ENCODE measurements at places on chromosomes 6 and 20.

DNA sequence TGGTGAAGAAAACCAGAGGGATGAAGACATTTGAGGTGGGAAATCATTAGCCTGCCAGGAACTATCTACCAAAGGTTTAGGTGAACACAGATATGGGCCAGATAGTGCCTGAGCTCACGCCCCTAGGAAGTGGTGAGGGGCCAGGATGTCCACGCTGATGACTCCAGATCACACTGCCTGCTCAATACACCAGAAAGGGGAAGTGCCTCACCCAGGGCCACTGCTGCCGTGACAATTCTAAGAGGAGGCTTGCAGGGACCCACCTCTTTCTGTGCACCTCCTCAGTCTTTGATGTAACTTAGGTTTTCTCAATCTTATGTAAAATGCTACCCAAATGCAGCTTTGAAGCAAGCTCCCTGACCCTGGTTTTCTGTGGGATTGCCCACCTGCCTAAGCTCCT lies 5.4 kb upstream of the RAB44 start:
- no peak overlapping the region for H3K4me3 ChIP-seq
- H3K4me1 ChIP-seq: no peaks in the 10 kb centered on the region
- peaks cover 1% of the 10 kb centered on the region for H3K36me3 ChIP-seq
- H3K27me3 ChIP-seq: no peaks in the 10 kb centered on the region
- H3K27ac ChIP-seq: no peak overlapping the region

DNA sequence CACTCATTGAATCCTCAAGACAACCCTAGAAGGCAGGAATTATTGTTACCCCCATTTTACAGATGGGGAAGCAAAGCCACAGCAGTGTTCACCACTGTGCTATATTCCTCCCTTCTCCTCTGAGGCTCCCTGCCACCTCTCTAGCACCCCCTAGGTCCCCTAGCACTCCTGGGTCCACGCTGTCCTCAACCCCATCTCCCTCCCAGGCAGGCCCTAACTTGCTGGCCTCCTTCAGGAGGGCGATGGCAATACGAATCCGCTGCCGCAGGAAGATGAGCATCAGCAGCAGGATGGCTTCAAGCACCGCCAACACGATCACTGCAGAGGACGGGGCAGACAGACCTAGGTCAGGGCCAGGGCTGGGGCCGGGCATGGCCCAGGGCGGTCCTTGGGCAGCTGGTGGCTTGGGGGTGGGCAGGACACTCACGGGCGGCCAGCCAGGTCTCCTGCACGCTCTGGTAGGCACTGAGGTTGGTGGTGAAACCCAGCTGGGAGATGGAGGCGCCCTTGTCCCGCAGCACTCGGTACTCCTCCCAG lies 7.8 kb upstream of the NEU1 start:
- no peak overlapping the region for H3K4me3 ChIP-seq
- peaks cover 5% of the 10 kb centered on the region for H3K4me1 ChIP-seq
- no peaks in the 10 kb centered on the region for H3K36me3 ChIP-seq
- H3K27me3 ChIP-seq: no peaks in the 10 kb centered on the region
- no peak for DNase-seq

DNA sequence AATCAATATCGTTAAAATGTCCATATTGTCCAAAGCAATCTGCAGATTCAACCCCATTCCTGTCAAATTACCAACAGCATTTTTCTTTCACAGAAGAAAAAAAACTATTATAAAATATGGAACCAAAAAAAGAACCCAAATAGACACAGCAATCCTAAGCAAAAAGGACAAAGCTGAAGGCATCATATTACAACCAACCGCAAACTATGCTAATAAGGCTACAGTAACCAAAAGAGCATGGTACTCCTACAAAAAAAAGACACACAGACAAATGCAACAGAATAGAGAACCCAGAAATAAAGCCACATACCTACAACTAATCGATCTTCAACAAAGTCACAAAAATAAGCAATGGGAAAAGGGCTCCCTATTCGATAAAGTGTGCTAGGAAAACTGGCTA lies 49.2 kb downstream of the RNGTT start:
- H3K4me3 ChIP-seq: no peak overlapping the region
- DNase-seq: no peak
- no peak overlapping the region for H3K27ac ChIP-seq
- peaks cover 36% of the 10 kb centered on the region for H3K4me1 ChIP-seq
- no peaks in the 10 kb centered on the region for H3K27me3 ChIP-seq
- no peaks in the 10 kb centered on the region for H3K36me3 ChIP-seq

- H3K36me3 ChIP-seq: peaks cover 10% of the 10 kb centered on the region
- DNase-seq: no peak
- H3K27ac ChIP-seq: no peak overlapping the region
- H3K27me3 ChIP-seq: no peaks in the 10 kb centered on the region
- H3K4me3 ChIP-seq: no peak overlapping the region
Observed at GRCh38 chr6:148984531-148985056, 237.8 kb downstream of the UST start.

DNA sequence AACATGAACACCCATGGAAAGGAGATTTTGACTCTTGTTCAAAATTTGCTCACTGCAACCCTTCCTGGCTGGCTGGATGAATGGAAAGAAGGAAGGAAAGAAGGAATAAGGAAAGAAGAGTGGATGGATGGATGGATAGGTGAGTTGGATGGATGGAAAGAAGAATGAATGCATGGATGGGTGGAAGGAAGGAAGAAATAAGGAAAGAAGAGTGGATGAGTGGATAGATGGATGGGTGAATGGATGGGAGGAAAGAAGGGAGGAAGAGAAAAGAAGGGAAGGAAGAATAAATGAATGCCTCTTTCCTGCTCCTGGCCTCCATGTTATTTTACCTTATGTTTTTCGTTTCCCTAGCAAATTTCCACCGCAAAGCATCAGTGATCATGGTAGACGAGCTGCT lies 74.2 kb upstream of the RIN2 start:
- DNase-seq: no peak
- H3K27me3 ChIP-seq: peaks cover 41% of the 10 kb centered on the region

GRCh38 chr20:1671891-1672669 lies 14.5 kb upstream of the SIRPG start:
- no peak for DNase-seq
- H3K36me3 ChIP-seq: no peaks in the 10 kb centered on the region
- no peak overlapping the region for H3K27ac ChIP-seq
- H3K4me3 ChIP-seq: no peak overlapping the region

DNA sequence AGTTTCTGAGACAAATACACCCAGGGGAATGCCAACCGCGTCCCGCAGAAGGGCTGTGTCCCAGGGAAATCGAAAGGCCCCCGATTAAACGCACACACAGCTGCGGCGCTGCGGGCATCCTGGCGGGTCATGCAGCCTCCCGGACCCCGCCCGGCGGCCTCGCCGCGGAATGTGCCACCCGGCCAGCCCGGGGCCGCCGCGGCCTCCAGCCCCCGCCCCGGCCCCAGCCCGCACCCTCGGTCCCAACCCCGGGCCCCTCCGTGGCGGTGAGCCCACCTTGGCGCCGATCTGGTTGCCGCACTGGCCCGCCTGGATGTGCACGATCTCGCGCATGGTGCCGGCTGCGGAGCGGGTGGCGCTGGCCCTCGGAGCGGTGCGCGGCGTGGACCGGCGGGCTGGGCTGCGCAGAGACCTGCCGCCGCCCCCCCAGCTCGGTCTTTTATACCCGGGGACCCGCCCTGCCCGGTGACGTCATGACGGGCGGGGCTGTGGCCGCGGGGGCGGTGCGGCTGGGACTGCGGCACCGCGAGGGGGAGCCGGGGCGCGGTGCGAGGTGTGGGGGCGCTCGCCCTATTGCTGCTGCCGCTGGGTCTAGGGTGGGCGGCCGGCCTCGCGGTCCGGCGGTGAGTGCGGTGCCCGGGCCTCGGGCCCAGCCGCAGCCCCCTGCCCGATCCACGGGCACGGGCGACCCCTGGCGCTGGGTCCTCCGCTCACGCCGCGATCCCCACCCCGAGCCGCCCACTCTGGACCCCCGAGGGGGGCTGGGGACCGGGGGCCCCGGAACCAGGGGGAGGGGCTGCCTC lies at the start of gene TUBB2A:
Gene TUBB2A (minus strand): TSS at position 414 of the 803 bp plus-strand sequence. CDS start 81 bp downstream, at position 333.
- peak within 1 kb of the TSS; percentile 94 for H3K4me3 ChIP-seq
- peaks cover 35% of the 10 kb centered on the region for H3K4me1 ChIP-seq
- H3K27ac ChIP-seq: peak within 1 kb of the TSS; percentile 90
- peaks cover 20% of the 10 kb centered on the region for H3K36me3 ChIP-seq

DNA sequence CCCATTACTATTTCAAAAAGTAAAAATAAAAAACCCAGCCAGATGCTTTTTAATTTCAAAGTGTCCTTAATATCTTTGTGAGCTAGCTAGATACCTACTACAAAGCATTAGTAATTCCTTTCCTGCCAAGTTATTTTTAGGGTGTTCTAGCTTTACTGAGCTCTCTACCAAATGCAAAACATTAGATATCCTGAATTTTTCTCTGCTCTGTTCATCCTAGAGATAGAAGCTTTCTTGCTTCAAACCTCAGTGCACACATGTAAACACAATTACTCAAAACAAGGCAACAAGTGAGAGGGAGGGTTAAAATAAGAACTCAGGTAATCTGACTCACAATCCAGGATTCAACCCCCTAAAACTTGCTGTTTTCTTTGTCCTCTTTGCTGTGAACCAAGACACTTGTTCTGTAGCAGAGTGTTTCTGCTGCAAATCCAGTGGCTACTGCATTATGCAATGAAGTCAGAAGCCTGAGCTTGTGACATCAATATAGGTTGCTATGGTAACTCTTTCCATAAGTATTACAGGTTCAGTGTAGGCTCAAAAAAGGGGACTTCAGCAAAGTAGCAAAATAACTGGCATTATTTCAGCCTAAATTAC lies 72.6 kb upstream of the STXBP5 start:
- no peaks in the 10 kb centered on the region for H3K4me1 ChIP-seq
- no peaks in the 10 kb centered on the region for H3K27me3 ChIP-seq
- peaks cover 3% of the 10 kb centered on the region for H3K36me3 ChIP-seq
- no peak overlapping the region for H3K4me3 ChIP-seq

DNA sequence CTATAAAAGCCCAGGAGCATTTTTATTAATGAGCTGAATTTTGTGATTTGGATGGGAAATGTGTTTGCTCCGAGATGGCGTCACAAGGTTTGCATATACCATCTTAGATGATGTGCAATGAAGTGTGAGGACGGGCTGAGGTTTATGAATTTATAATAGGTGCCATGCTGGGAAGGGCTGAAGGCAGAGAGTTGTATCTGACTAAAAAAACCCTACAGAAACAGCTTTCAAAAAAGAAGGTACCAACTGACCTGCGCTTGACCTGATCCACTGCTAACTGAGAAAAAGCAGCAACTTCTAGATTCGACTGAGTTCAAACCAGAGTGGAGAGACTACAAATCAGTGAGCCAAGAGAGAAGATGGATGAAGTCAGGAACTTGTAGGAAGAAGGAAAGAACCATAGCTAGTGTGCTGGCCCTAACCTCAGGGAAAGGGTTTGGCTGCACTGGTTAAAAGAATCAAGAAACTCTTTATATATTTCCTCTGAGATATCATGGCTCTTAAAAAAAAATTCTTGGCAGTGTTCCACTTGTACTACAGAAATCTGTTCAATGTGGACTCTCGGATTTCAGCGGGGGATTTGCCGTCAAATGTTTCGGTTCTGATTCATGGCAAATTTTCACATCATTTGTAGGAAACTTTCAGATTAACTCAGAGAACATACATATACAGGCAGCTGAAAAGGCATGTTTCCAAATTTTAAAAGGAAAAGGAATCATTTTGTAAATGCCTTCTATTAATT lies 56.5 kb upstream of the HDGFL1 start:
- no peak overlapping the region for H3K27ac ChIP-seq
- H3K4me1 ChIP-seq: peaks cover 3% of the 10 kb centered on the region
- no peaks in the 10 kb centered on the region for H3K27me3 ChIP-seq
- DNase-seq: no peak
- H3K4me3 ChIP-seq: no peak overlapping the region
- H3K36me3 ChIP-seq: no peaks in the 10 kb centered on the region

DNA sequence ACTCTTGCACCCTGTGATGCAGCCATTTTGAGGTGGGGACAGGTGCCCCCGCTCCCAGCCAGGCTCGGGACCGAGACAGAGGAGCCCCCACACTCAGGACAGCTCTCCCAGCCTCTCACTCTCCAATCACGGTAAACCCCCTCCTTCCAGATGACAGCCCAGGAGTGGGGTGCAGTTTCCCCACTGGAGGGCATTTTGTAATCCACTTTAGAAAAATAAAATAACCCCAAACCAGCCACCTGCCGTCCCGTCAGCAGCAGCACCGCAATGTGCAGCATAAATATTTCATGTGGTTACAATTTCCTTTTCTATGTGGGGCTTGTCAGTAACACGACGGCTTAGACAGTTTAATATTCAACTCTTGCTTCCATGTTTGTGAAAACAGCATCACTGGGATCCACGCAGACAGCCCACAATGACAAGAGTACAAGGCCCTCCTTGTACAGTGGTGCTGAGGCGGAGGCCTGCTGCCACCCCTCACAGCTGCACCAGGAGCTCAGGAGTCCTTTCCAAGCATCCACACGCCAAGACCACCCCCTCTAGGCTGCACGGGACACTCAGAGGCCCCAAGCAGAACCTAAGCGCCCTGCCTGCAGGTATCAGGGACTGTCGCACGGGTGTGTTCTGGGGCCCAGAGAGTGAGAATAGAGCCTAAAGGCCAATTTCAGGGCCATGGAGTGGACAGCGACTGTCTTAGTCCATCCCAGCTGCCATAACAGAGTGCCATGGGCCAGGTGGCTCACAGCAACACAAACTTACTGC lies 116.7 kb downstream of the JPH2 start:
- peaks cover 5% of the 10 kb centered on the region for H3K4me1 ChIP-seq
- peak; percentile 70 for DNase-seq

DNA sequence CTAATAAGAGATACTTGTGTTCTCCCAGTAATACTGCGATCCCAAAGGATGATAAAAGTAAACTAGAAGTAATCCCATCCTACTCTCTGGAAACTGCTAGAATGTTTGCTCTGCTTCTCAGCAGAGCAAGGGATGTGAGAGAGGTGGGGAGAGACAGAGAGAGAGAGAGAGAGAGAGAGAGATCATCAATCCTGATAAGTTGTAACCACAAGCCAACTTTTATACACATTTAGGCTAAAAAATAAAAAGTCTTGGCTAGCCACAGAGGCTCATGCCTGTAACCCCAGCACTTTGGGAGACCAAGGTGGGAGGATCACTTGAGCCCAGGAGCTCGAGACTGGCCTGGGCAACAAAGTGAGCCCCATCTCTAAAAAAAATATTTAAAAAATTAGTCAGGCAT lies 16.0 kb upstream of the TRIM38 start:
- H3K36me3 ChIP-seq: no peaks in the 10 kb centered on the region
- no peak overlapping the region for H3K4me3 ChIP-seq
- no peak overlapping the region for H3K27ac ChIP-seq

- no peak for DNase-seq
- no peak overlapping the region for H3K4me3 ChIP-seq
- peaks cover 20% of the 10 kb centered on the region for H3K4me1 ChIP-seq
- H3K27ac ChIP-seq: peak overlapping the region; percentile 66
- H3K27me3 ChIP-seq: no peaks in the 10 kb centered on the region
- no peaks in the 10 kb centered on the region for H3K36me3 ChIP-seq
Observed at GRCh38 chr6:81606965-81607381, 145.5 kb downstream of the TENT5A start.

DNA sequence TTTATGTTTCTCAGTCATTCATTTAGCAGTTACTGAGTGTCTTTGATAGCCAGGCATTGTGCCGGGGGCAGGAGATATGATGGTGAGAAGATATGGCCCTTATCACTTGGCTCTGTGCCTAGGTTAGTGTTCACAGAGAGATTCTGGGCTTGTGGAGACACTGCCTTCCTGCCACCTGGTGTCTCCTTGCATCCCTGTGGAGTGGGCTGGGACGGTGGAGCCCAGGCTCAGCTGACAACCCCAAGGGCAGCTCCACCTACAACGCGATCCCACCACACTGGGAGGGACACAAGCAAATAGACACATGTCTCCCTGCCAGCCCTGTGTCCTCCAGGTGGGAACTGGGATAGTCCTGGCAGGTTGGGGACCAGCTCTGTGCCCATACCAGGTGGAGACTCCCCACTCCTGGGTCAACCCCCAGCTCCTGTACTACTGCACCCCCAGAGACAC lies 30.3 kb upstream of the VEGFA start:
- DNase-seq: no peak
- no peaks in the 10 kb centered on the region for H3K4me1 ChIP-seq
- no peak overlapping the region for H3K27ac ChIP-seq
- no peak overlapping the region for H3K4me3 ChIP-seq
- H3K36me3 ChIP-seq: no peaks in the 10 kb centered on the region
